ENCODE measurements at places on chromosomes 1 and 21.

GRCh38 chr1:110783292-110783918 lies 89.5 kb upstream of the CD53 start:
- DNase-seq: peak; percentile 81

- DNase-seq: no peak
Observed at GRCh38 chr1:212827831-212828278, 19.6 kb downstream of the SPATA45 start.

DNA sequence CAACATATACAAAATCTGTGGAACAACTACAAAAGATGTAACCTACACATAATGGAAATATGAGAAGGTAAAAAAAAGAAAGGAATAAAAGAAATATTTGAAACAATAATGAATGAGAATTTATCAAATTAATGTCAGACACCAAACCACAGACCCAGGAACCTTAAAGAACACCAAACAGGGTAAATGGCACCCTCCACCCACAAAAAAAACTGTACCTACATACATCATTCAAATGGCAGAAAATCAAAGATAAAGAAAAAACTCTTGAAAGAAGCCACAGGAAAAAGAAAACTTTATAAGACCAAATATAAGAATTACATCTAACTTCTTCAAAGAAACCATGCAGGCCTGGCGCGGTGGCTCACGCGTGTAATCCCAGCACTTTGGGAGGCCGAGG lies 54.0 kb downstream of the IL12RB2 start:
- no peak for DNase-seq

- DNase-seq: peak; percentile 94
Observed at GRCh38 chr1:201501812-201502510, 5.0 kb downstream of the CSRP1 start.

DNA sequence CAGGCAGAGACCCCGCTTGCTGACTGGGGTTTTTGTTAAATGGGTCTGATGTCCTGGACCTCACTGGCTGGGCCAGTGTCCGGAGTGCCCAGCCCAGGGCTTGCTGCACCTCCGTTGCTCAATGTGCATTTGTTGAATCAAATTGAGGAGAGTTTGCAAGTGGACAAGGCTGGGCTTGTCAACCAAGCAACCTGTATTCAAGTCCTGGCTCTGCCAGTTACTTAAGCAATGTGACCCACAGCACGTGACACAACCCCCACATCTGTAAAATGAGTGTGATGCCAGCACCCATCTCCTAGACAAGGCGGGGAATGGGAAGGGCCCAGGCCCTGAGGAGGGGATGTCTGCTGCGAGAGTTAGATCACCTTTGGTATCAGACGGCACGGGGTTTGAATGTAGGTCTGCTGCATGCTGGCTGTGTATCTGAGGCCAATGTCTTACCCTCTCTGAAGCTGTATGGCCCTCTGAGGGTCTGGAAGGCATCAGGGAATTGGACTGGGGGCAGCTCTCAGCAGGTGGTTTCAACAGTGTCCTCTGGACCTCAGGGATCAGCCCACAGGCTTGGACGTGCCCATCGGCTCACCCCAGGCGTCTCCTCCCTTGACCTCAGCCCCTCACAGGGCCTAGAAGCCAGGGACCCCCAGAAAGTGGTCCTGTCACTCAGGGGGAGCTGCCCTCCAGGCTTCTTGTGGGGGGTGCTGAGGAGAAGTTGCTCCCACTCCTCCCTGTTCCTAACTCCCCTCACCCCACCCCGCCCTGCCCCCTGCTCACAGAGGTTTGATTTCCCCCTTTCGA lies 51.0 kb upstream of the RUNX3 start:
- no peak for DNase-seq

- DNase-seq: no peak
Observed at GRCh38 chr1:21620011-21620410, 49.1 kb downstream of the RAP1GAP start.

DNA sequence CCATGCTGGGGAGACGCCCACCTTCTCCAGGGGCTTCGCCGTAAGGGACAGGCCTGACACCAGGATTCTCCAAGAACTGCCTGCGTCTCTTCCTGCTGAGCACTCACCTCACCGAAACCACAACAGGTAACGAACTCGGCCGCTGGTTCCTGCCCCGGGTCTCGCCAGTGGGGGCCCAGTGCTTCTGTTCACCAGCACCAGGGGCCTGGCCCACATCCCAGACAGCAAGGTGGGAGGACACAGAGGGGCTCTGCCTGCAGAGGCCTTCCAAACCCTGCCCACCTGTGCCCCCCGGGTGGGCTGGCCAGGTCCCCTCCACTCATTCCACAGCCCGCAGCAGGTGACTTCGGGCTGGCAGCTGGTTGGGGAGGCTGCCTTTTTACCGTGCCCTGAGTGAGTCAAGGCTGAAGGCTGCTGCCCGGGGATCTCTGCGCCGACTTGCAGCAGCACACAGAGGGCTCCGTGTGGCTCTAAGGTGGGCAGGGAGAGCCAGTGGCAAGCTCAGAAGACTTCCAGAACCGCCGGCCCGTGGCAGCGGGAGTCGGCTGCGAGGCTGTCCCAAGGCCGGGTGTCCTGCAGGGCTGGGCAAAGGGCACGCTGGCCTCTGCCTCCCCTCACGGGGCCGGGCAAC lies 14.7 kb upstream of the COL18A1 start:
- no peak for DNase-seq

GRCh38 chr21:42562816-42563215 lies 49.2 kb downstream of the SLC37A1 start:
- no peak for DNase-seq

GRCh38 chr1:177355575-177355974 lies 184.8 kb downstream of the BRINP2 start:
- DNase-seq: no peak

DNA sequence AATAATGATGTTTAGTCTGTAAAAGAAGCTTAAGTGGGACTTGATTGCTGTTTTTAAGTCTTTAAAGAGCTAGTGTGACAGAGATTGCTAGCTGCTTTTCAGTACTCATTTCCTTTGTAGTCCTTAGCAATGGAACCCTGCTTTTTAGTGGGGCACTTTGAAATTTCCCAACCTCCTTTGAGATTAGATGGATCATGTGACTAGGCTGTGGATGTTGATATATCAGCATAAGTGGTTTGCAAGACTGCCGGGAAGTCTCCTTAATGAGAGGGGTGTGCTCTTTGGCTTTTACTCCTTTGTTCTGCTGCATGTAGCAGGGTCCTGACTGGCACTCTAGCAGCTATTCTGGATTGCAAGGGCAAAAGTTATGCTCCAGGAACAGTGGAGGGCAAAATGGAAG lies 11.2 kb upstream of the RCOR3 start:
- peak; percentile 14 for DNase-seq

DNA sequence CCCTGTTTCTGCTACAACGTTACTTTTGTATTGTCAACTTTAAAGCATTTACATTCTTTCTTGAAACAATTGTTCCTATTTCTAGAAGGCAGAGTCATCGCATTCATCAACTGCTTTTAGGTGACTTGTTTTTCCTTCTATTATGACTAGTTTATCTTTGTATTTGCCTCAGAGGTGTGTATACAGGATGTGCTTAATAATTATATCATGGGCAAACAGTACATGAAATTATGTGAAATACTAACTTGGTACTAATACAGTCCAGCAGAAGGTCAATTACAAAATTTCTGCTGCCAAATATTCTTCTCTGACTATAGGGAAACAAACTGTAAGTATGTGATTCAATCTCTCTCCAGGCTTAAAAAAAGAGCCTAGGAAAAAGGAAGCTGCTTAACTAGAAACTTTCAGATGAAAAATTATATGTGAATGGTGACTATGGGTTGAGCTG lies 101.6 kb downstream of the C4BPA start:
- no peak for DNase-seq

DNA sequence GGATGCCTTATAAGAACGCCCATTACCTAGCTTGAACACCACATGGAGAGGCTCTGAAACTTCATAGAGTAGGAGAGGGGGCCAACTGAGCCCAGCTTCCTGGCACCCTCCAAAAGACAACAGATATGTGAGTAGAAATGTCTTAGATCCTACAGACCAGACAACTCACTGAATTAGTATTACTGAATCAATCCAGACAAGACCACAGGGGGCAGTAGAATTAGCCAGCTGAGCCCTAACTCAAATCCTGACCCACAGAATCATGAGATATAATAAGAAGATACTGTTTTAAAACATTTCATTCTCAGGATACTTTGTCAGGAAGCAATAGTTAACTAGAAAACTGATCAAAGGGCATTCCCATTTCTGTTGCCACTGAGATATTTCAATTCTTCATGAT lies 45.8 kb upstream of the C1orf21 start:
- DNase-seq: no peak

- DNase-seq: no peak
Observed at GRCh38 chr1:64915381-64916274, 50.7 kb downstream of the JAK1 start.

DNA sequence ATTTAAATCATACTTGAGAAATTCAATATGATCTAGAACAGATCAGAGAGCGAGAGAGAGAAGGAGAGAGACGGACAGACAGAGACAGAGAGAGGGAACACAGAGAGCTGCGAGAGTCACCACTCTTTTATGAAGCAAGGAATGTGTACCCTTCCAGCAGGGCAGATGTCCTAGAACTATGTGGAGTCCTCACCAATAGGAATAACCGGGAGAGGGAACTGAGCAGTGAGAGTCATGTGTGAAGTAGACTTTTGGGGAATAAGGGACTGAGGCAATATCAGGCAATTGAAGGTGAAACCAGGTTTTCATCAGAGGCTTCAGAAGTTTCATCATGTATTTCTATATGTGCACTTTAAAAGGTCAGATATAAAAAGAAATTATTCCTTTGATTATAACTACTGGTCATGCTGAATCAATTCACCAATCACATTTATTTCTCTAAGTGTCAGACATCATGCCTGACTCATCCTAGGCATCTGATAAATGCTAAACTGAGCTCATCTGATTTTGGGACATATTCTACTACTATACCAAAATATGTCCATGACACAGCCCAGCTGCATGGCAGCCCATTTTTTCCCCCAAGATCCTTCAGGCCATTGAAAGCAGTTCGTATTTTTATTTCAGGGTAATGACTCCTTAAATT lies 22.4 kb downstream of the VTCN1 start:
- DNase-seq: no peak

GRCh38 chr1:192316942-192317450 lies at the start of gene RGS21:
RGS21 (plus strand) TSS chr1:192316992; CDS start chr1:192343037, 26,045 bp downstream.
- no peak for DNase-seq

DNA sequence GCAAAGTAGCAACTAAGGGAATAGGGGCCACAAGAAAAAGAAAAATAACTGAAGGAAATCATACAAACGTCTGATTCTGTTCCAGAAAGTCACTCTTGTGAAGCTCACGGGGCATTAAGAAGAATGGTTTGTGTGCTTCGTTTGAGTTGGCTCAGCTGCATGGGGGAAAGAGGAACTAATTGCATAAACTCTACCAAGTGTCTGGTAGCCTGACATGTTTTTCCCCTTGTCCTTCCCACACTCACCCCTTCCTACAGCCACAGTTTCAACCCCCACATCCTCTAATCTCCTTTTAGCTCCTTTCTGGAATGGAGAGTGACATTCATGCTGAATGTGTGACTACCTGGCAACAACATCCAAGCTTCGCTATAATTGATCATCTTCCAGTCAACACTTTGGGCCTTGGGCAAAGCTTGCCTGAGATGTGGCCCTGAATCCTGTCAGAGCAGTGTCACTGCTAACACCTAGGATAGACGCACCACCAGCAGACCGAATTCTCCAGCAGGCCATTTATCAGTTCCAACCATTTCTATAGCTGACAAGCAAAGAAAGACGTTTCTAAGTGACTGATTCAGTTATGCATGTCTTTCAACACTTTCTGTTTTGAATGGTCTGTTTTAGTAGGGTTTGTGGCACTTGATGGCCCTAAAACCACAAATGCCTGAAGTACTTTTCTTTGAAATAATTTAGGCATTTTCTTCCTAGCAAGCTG lies 439.6 kb downstream of the TTLL7 start:
- DNase-seq: no peak

GRCh38 chr1:175839779-175840669 lies 96.6 kb upstream of the TNR start:
- no peak for DNase-seq

- no peak for DNase-seq
Observed at GRCh38 chr1:236099355-236099974, 34.6 kb upstream of the NID1 start.

DNA sequence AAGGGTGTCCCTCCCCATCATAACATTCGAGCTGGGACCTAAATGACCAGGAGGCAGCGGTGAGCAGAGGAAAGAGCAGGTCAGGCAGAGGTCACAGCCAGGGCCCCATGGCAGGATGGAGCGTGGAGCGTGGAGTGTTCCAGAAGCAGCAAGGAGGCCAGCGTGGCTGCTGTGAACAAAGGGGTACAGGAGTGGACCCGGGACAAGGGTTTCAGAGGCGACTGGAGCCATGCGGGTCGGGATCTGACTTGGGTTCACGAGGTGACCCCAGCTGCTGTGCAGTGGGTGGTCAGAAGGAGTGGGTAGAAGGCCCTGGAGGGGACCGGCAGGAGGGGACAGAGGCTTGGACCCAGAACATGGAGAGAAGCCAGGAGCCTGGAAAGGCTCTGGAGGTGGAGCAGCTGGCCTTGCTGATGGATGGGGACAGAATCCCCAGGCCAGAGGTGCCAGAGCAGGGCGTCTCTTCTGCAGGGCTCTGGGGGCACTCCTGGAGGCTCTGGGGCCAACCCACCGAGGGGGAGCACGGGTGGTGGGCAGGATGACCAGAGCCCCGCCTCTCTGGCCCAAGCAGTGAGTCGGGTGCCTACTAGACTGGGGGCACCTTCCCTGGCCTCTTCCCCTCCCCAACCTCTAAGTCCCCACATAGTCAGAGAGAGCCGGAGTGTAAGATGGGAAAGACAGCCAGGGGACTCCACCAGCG lies 2.3 kb downstream of the CHD5 start:
- DNase-seq: no peak

GRCh38 chr1:193016788-193017187 lies 42.4 kb downstream of the UCHL5 start:
- no peak for DNase-seq

GRCh38 chr1:211135342-211135950 lies 1.5 kb upstream of the KCNH1 start:
- peak; percentile 53 for DNase-seq

GRCh38 chr1:54701066-54701465 lies 14.6 kb upstream of the TTC4 start:
- DNase-seq: no peak

DNA sequence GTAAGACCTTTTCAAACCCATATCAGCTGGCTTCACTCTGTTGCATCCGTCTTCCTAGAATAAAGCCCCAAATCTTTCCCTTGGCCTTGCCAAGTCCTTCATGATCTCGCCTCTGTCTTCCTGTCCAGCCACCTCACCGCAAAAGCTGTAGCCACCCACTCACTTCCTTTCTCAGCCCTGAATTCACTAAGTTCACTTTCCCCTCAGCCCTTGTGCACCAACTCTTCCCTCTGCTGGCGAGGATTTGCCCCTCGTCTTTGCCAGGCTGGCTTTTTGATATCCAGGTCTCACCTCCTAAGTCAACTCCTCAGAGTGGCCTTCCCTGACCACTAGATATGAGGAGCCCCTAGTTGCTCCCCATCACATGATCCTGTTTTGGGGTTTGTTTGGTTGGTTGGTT lies 3.9 kb upstream of the COL16A1 start:
- no peak for DNase-seq

All from NCI-H1105 treated with DMSO at 0.1 percent for 48 hours (cell line).